D721Med (cell line): ENCODE measurements at places on chromosomes 6 and 20.

GRCh38 chr6:4446982-4447381, 311.6 kb upstream of the ECI2 start:
- no peak for DNase-seq

GRCh38 chr6:2797564-2798031, 32.4 kb downstream of the WRNIP1 start:
- no peak for DNase-seq

GRCh38 chr20:15840636-15841301, 732.5 kb downstream of the KIF16B start:
- DNase-seq: no peak

DNA sequence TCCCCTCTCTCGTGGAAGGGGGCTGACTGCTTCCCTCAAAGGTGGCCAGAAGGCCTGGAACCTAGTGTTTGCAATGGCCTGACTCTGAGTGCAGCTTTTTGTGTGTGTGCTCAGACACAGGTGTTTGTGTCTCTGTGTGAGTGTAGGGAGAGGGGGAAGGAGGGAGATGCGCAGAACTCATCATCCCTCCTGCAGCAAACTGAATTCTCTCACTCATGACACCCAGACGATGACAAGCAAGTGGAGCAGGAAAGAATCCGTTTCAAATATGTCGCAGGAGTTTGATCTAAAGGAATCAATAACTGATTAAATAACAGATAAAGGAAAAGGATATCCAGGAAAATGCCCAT, 101.4 kb downstream of the TNFAIP3 start:
- DNase-seq: no peak

DNA sequence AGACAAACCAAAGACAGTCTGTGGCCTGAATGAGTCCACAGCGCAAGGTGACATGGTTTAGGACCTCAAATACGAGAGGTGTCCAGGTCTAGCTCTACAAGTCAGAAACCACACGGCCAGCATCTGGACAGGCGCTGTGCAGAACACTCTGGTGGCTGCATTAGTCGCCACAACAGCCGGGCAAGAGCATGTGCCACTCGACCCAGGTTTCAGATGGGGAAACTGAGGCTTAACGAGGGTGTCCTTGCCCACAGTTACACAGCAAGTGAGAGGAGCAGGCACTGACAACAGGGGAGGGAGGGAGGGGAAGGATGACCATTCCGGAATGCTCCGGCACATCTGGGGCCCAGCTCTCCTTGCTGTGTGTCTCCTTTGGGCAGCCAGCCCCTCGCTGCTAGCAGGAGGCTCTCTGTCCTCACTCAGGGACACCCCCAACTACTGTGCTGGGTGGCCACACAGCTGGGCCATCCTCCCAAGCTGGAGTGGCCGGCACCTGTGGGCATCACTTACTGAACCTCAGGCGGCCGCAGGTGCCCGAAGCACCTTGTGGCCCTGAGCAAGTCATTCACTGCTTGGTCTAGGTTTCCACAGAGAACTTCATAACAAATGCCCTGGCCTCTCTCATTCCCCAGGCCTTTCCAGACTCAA, 6.6 kb downstream of the DLL1 start:
- no peak for DNase-seq

DNA sequence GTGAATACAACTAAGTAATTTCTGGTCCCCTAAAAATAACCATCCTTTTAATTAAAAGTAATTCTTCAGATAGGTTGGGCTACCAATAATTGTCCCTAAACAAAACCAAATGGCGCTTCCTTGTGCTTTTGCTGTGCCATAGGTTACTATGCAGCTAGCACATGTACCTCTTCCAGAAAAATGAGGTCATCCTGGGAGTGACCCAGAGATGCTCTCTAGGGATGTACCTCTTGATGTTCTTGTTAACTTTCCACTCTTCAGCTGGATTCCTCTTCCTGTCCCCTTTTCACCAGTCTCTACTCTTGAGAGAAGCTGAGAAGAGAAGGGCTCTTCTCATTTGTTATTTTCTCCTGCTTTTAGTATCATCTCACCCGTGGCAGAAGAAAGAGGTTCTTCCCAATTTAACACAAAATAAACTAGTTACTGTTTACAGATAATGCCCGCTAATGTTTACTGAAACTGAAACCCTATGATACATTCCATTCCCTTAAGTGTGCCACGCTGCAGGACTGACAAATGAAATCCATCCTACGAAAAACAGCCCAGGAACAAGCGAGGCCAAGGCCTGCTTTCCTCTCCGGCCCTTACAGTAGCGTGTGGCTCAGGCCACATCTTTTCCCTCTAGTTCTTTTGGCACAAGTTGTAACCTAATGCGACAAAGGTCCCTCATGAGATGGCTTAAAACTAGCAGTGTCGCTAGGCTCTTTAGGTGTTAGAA, 24.2 kb downstream of the MRS2 start:
- no peak for DNase-seq

- no peak for DNase-seq
Observed at GRCh38 chr6:95413789-95414188, 163.5 kb upstream of the MANEA start.

DNA sequence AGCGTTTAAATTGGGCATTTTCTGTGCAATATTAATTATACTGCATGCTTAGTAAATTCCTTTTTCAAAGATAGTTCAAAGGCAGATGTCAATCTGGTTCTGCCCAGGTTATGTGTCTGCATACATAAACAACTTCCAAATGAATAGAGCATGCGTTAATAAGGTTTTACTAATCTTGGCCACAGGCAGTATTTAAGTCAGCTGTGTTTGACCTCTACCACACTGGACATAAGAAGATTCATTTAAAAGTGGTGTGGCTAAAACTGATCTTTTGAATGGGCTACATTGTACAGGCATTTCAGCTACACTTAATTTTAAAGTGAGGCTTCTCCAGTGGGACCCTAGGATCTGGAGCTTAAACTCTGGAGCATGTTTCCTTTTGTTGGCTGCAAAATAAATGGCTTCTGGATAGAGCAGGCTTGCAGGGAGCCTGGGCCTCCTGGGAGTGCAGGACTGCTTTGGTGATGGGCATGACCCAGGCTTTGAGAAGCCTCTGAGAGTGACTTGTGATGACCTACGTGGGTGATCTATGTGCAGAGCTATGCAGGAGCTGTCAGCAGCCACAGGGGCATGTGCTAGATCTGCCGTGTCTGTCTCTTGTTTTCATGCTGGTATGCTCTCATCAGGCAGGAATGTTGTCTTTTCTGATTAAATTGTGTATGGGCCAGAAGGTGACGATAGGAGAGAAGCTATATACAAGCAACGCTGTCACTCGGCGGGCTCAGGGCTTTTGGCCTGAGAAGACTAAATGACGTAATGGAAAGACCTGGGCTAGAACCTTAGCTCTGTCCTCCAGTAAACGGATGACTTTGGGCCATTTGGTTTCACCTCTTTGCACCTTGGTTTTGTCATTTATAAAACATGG, 331.2 kb downstream of the QKI start:
- no peak for DNase-seq

GRCh38 chr6:147459780-147460179, 48.7 kb upstream of the SAMD5 start:
- no peak for DNase-seq

- DNase-seq: no peak
Observed at GRCh38 chr20:24958506-24959385, 9.7 kb downstream of the CST7 start.

DNA sequence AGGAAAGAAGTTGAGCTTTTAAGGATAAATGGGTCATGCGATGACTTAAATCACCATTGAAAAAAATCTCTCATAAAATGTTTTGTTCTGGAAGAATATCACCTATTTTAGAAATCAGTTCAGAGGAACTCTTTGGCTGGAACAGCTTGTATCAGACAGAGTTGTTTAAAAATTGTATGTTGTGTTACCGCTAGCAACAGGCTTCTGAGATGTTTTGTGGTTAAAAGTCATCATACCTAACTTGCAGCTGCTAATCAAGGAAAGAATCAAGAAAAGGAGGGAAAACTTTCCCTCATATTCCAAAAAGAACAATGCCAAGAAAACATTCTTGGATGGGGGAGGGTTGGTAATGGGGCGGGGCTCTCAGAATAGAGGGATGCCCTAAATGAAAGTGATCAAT, 220.7 kb upstream of the CITED2 start:
- DNase-seq: no peak

- DNase-seq: no peak
Observed at GRCh38 chr6:51812231-51812630, 275.2 kb downstream of the PKHD1 start.

- DNase-seq: no peak
Observed at GRCh38 chr20:12638633-12639312, 370.0 kb upstream of the SPTLC3 start.

DNA sequence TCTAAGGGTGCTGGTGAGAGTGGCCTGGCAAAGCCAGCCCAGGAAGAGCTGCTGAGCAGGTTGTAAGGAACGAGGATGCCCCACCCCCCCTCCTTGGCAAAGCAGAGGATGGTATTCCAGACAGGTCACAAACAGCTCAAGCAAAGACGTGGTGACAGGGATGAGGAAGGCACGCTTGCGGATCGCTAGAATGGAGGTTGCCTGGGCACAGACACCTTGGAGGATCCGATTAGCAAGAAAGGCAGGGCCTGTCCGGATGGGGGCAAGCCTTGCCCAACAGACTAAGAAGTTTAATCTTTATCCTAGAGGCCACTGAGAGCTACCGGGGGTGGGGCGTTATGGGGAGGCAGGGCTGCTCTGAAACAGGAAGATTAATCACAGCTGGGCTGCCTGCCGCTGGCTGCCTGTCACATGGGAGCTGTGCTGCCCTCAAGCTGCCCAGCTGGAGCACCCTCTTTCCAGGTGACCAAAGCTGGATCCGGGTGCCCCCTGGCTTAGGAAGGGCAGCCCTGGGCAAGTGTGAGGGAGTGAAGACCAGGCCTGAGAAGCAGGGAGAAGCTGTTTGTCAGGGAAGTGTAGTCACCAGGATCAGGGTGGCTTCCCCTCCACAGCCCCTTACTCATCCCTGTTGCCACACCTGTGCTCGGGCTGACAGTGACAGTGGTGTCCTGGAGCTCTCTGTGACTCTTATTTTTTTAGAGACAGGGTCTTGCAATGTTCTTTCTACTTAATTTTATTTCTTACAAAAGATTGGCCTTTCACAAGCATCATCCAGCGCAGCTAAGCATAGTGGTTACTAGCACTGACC, 9.1 kb upstream of the MAPK13 start:
- no peak for DNase-seq

GRCh38 chr6:33438978-33439594, 15.3 kb upstream of the ZBTB9 start:
- no peak for DNase-seq

- no peak for DNase-seq
Observed at GRCh38 chr20:37981568-37981967, 51.7 kb downstream of the TTI1 start.

DNA sequence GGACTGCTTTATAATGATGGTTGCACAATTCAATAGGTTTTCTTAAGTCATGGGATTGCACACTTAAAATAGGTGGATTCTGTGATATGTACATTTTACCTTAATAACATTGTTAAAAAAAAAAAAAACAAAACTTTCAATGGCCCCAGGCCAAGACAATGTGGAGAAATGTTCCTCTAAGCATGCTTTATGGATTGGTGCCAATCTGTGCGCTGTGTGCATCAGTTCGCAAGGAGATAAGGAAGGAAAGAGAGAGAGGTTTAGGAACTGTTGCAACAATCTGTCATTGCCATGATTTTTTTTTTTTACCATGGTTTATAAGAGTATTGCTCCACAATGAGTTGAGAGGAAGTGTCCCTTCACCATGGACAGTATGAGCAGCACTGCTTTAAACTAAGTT, 399.6 kb downstream of the PTPRT start:
- DNase-seq: no peak

- DNase-seq: no peak
Observed at GRCh38 chr6:128963561-128963960, 80.6 kb downstream of the LAMA2 start.

GRCh38 chr6:52517502-52518278, 59.2 kb downstream of the TRAM2 start:
- no peak for DNase-seq

DNA sequence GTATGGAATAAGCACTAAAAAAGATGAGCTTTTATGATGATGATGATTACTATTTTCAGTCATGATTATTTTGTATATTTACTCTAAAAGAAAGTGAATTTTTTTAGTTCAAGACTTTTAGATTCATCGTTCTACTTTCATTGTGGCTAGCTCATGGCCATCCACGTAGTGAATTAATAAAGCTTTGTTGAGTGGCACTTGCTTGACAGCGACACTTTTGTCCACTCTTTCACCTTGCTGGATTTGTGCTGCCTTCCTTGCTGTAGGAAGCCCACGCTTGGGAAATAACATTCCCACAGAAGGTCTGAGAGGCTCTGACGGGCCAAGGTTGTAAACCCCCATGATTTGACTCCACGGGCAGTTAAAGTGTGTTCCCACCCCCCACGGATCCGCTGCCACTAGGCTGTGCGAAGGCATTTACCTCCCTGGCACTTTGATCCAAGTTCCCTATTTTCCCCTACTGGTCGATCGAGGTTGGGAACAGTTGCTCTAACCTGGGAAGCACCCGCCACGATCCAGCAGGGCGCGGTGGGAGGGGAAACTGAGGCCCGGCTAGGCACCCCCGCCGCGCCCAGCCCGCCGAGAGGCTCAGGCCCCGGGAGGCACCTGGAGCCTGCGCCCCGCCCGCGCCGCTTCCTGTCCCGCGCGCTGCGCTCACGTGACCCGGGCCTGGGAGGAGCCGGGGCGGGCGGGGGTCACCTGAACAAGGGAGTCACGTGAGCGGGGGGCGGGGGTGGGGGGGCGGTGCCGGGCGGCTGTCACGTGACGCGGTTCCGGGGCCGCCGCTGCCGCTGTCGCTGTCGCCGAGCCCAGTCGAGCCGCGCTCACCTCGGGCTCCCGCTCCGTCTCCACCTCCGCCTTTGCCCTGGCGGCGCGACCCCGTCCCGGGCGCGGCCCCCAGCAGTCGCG, at the start of gene IGF2R:
TSS of gene IGF2R (plus strand) at position 788 of the 909 bp plus-strand sequence. CDS start 165 bp downstream, outside the sequence.
- DNase-seq: peak; percentile 92

- no peak for DNase-seq
Observed at GRCh38 chr6:106745197-106745770, 115.9 kb downstream of the QRSL1 start.

DNA sequence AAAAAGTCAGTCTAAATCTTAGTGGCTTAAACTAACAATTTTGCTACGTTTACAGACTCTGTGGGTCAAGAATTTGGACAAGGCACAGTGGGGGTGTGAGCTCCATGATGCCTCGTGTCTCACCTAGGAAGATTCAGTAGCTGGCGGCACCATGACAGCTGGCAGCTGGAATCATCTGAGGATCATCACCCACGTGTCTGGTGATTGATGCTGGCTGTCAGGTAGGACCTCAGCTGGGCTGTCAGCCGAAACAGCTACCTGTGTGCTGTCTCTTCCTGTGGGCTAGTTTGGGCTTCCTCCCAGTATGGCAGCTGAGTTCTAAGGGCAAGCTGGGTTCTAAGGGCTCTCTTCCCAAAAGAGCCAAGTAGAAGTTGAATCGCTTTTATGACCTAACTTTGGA, 26.4 kb upstream of the DLGAP4 start:
- no peak for DNase-seq

DNA sequence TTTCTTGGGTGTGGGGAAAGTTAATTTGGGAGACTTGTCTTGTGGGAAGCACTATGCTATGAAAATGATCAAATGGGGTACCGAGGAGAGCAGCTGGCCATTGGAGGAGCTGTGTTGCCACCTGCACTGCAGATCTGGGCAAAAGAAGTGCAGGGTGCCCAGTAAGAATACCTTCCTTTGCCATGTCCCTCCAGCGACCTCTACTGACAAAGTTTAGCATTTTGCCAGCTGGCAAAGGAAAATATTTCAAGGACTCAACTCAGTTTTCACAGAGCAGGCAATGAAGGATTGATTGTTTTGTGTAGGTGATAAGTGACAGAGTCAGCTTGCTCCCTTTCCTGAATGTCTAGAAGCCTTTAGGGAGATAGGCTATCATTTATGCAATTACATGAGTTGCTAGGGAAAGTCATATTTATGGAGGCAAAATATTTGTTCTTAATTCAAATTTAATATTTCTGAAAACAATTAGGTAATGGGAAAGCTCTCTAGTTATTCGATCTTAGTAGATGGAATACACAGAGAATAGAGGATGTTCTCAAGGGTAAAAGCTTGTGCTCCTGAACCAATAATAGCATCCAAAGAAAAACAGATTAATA, 118.4 kb downstream of the FARS2 start:
- no peak for DNase-seq
